ENCODE measurements at places on chromosomes 16 and 17.

- no peak for DNase-seq
Measured at GRCh38 chr16:75860326-75861053, 134.2 kb upstream of the CPHXL start.

- DNase-seq: no peak
Measured at GRCh38 chr17:8649157-8650118, 18.9 kb upstream of the MYH10 start.

GRCh38 chr17:6589266-6589946, 33.1 kb upstream of the PITPNM3 start:
- no peak for DNase-seq

- DNase-seq: no peak
Measured at GRCh38 chr17:37541880-37542660, 52.4 kb downstream of the DUSP14 start.

DNA sequence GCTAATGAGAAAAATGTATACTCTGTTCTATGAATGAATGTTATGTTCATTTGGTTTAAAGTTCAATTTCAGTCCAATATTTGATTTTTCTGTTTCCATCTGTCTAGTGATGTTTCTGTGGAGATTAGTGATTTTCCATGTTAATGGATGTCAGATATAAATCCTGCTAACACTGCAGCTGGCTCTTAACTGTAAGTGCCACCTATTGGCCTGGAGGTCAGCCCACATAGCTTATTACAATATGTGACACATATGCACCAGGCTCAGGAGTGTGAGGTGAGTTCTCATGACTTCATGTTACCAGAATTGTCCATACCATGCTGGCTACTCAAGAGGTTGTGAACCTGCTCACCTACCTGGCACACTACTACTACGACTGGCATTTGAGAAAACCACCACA, 17.1 kb downstream of the ATF7IP2 start:
- DNase-seq: no peak

DNA sequence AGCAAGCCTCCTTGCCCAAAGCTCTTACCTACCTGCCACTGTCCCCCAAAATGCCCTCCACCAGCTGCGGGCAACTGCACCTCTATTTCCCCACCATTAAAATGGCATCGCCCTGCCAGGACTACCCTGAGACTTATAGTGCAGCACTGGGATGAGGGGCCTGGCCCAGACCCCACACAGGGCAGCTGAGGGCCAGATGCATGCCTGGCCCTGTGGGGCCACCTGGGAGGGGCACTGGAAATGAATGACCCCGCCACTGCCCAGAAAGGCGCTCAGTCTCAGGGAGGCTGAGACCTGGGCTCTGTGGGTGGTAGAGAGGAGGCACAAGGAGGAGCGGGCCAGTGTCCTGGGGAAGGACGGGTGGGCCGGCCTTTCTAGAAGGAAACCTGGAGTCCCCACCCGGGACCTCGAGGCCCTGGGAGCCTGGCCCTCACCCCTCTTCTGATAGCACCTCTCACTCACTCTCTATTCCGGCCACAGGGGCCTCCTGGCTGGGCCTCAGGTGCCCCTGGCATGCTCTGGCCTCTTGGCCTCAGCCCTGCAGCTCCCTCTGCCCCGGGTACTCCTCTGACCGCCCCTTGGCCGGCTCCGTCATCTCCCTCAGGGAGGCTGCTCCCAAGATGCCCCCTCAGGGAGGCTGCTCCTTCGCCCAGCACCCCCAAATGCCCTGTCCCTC, 26.9 kb downstream of the KATNB1 start:
- DNase-seq: no peak

- DNase-seq: no peak
Measured at GRCh38 chr17:81890447-81891302, 711 bp downstream of the ALYREF start.

GRCh38 chr17:34566201-34566600, 13.2 kb upstream of the TMEM132E start:
- DNase-seq: no peak

Data from activated T-cell treated with anti-CD3 and anti-CD28 coated beads for 4 hours (primary cell).